Breast epithelium (tissue), 4 donors: ENCODE measurements at places on chromosomes 11 and 22. TPM values are rescaled to one million over a fixed set of nuclear protein-coding genes. Genes with fewer than 3 reads are reported as not detected.

GRCh38 chr11:72998676-72999075 lies 143.4 kb downstream of the FCHSD2 start:
- H3K4me1 ChIP-seq, result no peaks in the 10 kb centered on the region
- H3K4me3 ChIP-seq, result no peak overlapping the region
- no peaks in the 10 kb centered on the region for H3K27me3 ChIP-seq
- H3K36me3 ChIP-seq, result no peaks in the 10 kb centered on the region
- no peak for DNase-seq

DNA sequence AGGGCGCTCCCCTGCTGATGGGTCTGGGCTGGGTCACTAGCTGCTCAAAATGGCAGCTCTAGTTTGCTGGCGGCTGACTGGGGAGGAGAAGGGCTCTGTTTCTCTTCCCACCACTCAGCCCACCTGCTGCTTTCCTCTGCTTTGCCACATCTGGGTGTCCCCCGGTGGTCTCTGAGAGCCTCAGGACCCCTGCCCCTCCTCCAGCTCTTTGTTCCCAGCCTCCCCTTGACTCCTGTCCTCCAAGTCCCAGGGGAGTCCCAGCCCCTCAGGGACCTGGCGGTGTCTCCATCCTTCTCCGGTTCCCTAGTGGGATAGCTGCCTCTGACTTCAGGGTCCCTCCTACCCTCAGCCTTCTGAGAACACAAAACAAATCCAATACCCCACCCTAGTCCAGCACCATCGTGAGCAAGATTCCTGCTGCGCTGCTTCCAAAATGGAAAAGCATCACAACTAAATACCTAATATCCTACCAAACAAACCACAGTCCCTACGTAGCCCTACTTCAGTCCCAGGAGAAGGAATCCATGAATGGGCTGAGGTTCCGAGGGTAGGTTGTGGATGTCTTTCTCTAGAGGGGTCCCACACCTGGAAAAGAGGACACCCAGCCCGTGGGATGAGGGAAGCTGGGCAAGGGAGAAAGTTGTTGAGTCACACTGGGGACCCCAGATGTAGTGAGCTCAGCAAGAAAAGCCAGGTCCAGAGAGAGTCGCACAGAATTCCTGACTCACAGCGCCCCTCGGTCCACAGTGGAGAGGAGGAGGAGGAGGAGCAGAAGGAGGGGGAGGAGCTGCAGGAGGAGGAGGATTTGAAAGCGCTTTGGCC lies 45.0 kb upstream of the NNMT start:
- H3K36me3 ChIP-seq, result peaks cover 31% of the 10 kb centered on the region
- H3K27ac ChIP-seq, result peak overlapping the region; percentile 79
- no peaks in the 10 kb centered on the region for H3K4me1 ChIP-seq
- DNase-seq, result no peak
- no peak overlapping the region for H3K4me3 ChIP-seq
- H3K27me3 ChIP-seq, result no peaks in the 10 kb centered on the region

DNA sequence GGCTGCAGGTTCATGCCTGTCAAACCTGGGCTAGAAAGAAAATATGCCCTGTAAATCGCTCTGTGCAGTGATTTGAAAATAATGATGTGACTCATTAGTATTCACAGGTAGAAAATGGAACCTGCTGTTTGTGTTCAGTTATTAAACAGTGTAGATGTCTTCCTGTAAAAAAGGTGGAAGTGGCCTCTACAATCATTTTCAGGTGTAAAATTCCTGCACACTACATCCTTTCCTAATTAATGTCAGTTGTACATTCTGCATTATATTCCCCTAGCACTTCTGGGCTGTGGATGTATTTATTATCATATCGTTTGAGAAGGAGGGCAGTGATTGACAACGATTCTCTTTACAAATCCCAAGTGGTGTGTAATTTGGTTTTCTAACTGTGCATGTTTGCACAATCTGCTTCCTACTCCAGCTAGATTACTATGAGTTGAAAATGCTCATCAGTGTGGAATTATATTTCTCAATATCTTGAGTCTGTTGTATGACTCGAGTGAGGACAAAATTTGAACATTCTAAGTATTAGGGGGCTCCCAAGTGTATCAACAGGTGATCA lies 454.0 kb upstream of the DDI1 start:
- H3K4me3 ChIP-seq, result no peak overlapping the region
- H3K36me3 ChIP-seq, result no peaks in the 10 kb centered on the region
- no peak for DNase-seq
- H3K4me1 ChIP-seq, result no peaks in the 10 kb centered on the region
- no peak overlapping the region for H3K27ac ChIP-seq

NRGN gene
- total RNA-seq, result 0.48 TPM

- no peak overlapping the region for H3K27ac ChIP-seq
- H3K4me3 ChIP-seq, result no peak overlapping the region
- H3K27me3 ChIP-seq, result no peaks in the 10 kb centered on the region
Observed at GRCh38 chr11:105975128-105975527, 46.9 kb downstream of the MSANTD4 start.

DNA sequence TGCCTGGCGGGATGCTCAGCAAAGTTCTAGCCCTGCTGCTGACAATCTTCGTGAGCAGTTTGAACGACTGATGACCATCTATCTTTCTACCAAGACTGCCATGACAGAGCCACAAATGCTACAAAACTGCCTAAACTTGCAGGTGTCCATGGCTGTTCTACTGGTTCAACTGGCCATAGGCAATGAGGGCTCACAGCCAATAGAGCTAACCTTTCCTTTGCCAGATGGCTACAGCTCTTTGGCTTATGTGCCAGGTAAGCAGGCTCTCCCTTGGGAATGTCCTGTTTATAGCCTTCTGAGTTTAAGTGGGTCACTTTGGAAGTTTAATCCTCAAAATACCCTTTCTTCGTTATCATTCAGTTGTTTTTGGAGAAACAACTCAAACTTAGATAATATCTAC lies 20.1 kb downstream of the UBE4A start:
- no peak overlapping the region for H3K27ac ChIP-seq
- no peak for DNase-seq
- peaks cover 14% of the 10 kb centered on the region for H3K36me3 ChIP-seq
- H3K4me1 ChIP-seq, result no peaks in the 10 kb centered on the region
- H3K4me3 ChIP-seq, result no peak overlapping the region
- H3K27me3 ChIP-seq, result no peaks in the 10 kb centered on the region

- no peak for DNase-seq
- H3K36me3 ChIP-seq, result no peaks in the 10 kb centered on the region
- no peaks in the 10 kb centered on the region for H3K27me3 ChIP-seq
Observed at GRCh38 chr22:22728382-22728781, 84.0 kb downstream of the GGTLC2 start.

- no peaks in the 10 kb centered on the region for H3K27me3 ChIP-seq
- no peak for DNase-seq
- no peaks in the 10 kb centered on the region for H3K36me3 ChIP-seq
- peak overlapping the region; percentile 49 for H3K4me3 ChIP-seq
Observed at GRCh38 chr11:124075841-124076651, 34.9 kb upstream of the OR10G7 start.

PTPRCAP gene
- total RNA-seq, result 9.2 TPM

DNA sequence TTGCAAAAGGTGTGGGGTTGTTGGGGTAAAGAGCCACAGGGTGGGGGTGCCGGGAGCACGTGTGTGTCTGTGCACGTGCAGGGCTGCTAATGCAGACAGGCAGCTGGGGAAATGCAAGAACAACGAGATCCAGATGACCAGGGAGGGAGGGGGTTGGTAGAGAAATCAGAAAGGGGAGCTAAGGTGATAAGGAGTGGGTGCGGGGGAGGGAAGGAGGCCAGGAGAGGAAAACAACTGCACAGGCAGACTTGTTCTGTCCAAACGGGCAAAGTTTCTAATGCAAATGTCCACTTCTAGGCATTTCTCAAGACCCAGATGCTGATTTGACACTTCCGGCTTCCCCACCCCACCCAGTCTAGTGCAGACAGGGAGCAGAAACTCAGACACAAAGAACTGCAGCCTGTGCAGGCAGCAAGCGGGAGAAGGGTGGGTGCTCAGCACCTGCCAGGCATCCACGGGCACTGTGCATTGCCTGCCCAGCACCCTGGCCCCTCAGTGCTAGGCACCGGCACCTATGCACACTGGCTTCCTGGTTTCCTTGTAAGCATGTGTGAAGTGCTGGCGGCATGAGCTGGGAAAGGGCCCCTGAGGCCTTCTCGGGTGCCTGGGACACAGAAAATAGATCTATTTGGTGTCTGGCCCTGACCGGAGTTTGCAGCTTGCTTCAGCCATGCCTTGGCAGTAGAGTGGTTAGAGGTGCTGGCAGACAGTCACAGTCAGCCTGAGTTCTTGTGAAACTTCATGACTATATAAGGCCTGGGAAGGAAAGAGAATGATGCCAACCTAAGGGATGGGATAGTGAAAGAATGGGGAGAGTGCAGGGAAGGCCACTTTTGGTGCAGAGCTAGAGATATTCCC lies 220.1 kb upstream of the SORL1-AS1 start:
- H3K27me3 ChIP-seq, result no peaks in the 10 kb centered on the region
- H3K4me1 ChIP-seq, result peaks cover 4% of the 10 kb centered on the region
- no peaks in the 10 kb centered on the region for H3K36me3 ChIP-seq
- H3K27ac ChIP-seq, result peak overlapping the region; percentile 66
- H3K4me3 ChIP-seq, result no peak overlapping the region

PYGM gene
- total RNA-seq, result 1.3 TPM

MFRP gene
- total RNA-seq, result 0.16 TPM

DNA sequence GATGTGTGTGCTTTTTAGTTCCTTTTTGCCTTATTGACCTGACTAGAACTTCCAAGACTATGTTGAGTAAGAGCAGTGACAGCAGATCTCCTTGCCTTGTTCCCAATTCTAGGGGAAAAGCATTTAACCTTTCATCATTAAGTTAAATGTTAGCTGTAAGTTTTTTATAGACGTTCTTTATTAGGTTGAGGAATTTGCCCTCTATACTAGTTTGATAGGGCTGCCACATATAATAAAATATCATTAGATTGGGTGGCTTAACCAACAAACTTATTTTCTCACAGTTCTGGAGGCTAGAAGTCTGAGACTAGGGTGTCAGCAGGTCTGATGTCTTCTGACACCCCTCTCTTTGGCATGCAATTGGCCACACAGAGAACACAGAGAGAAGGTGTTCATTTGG lies 32.6 kb upstream of the B3GNT6 start:
- H3K27me3 ChIP-seq, result no peaks in the 10 kb centered on the region
- no peak overlapping the region for H3K4me3 ChIP-seq
- no peaks in the 10 kb centered on the region for H3K36me3 ChIP-seq
- no peaks in the 10 kb centered on the region for H3K4me1 ChIP-seq
- no peak for DNase-seq
- no peak overlapping the region for H3K27ac ChIP-seq

SAA4 gene
- not detected for total RNA-seq

- peak overlapping the region; percentile 11 for H3K4me3 ChIP-seq
- H3K36me3 ChIP-seq, result no peaks in the 10 kb centered on the region
- H3K27ac ChIP-seq, result no peak overlapping the region
Observed at GRCh38 chr11:133945087-133945974, 11.4 kb downstream of the IGSF9B start.

DBX1 gene
- not detected for total RNA-seq

DNA sequence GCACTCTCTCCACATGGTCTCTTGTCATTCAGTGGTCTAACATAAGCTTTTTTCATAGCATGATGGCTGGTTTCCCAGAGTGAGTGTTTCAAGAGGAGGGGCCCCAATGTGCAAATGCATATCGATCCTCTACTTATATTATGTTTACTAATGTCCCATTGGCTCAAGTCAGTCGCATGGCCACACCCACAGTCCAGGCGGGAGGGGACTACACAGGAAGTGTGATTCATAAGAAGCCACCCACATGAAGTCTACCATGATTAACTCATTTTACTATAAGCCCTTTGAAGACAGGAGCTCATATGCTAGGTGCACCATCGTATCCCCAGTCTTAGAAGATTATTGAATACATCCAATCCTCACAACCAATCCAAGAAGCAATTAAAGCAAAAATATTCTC lies 89.5 kb upstream of the ISX start:
- H3K27ac ChIP-seq, result no peak overlapping the region
- H3K27me3 ChIP-seq, result no peaks in the 10 kb centered on the region
- no peaks in the 10 kb centered on the region for H3K36me3 ChIP-seq
- DNase-seq, result no peak
- no peaks in the 10 kb centered on the region for H3K4me1 ChIP-seq
- no peak overlapping the region for H3K4me3 ChIP-seq

SMTNL1 gene
- total RNA-seq, result not detected

INS gene
- total RNA-seq, result not detected

GRCh38 chr22:44805711-44806110 lies 53.3 kb downstream of the ARHGAP8 start:
- no peak overlapping the region for H3K27ac ChIP-seq
- H3K4me3 ChIP-seq, result no peak overlapping the region
- no peaks in the 10 kb centered on the region for H3K36me3 ChIP-seq
- H3K27me3 ChIP-seq, result no peaks in the 10 kb centered on the region
- no peaks in the 10 kb centered on the region for H3K4me1 ChIP-seq

DNA sequence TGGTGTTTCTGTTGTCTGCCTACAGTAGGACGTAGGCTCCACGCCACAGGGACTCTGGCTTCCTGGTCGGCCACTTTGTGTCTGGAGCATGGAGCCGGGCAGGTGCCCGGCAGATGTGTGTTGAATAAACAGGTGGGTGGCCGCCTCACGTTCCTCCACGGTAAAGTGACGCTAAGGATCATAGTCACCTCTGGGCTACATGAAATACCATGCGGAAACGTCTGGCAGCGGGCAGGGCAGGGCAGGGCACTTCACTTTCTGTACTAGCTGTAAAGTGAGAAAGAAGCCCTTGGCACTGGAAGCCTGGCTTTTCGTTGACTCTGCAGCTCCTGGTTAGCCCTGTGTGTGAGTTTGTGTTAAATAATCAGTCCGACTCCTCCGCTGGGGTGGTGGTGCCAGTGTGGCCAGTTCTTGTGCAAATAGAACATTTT lies 52.4 kb downstream of the MCM5 start:
- DNase-seq, result peak; percentile 61
- H3K4me3 ChIP-seq, result no peak overlapping the region
- H3K27me3 ChIP-seq, result no peaks in the 10 kb centered on the region
- no peaks in the 10 kb centered on the region for H3K4me1 ChIP-seq
- H3K27ac ChIP-seq, result peak overlapping the region; percentile 54

SLC17A6 gene
- total RNA-seq, result not detected

SCT gene
- total RNA-seq, result not detected
